ENCODE measurements at places on chromosomes 4 and X. TPM values are rescaled to one million over a fixed set of nuclear protein-coding genes. Genes with fewer than 3 reads are reported as not detected.

DNA sequence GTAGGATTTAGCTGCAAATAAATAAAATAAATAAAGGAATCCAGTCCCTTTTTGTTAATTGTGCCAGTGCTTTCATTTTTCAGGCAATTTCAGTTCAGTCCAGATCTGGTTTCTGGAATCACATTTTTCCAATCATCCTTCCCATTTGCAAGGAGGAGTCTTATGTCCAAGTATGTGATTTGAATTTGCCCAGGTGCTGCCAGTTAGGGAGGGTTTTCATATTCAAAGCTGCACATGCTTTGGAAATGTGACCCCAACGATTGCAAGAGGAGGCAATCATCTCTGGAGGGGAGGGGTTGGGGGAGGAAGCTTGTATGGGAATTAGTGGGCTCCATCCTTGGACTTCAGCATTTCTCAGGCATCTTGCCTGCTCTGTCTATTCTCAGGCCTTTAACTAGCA is 4.4 kb downstream of the PLAC1 start:
- no peak for DNase-seq
- H3K27me3 ChIP-seq: no peaks in the 10 kb centered on the region
- no peak overlapping the region for H3K4me3 ChIP-seq
- H3K27ac ChIP-seq: no peak overlapping the region
- no peaks in the 10 kb centered on the region for H3K4me1 ChIP-seq
- no peaks in the 10 kb centered on the region for H3K36me3 ChIP-seq

- H3K4me1 ChIP-seq: no peaks in the 10 kb centered on the region
- no peak overlapping the region for H3K27ac ChIP-seq
- H3K4me3 ChIP-seq: no peak overlapping the region
- no peaks in the 10 kb centered on the region for H3K27me3 ChIP-seq
Observed at GRCh38 chr4:159024266-159024665, 78.6 kb upstream of the RAPGEF2 start.

DNA sequence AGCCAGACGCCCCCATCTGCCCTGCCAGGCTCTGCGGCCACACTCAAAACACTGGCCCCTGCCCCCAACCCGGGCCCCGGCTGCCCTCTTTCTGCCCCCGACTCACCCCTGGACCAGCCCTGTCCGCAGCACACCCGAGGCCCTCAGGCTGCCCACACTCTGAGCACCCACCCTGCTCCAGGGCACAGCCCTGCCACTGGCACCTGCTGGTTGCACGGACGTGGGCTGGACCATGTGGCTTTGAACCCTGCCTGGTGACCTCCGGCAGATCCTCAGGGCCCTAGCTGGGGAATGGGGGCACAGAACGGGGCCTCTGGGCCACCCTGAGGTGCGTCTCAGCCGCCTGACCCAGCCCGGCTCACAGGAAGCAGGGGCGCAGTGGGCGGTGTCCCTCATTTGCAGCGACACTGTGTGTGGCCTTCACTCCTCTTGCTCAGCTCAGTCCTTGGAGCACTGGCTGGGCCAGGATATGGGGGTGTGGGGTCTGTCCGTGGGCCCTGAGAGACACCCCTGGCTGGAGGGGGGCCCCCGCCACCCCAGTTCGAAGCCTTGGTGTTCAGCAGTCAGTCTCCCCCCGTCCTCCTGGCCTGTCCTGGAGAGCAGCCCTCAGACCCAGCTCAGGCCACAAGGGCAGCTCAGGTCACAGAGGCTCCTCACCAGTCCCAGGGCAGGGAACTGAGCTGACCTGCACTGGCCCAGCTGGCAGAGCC is 73.2 kb downstream of the FAM53A start:
- no peaks in the 10 kb centered on the region for H3K27me3 ChIP-seq
- H3K27ac ChIP-seq: no peak overlapping the region
- no peaks in the 10 kb centered on the region for H3K36me3 ChIP-seq
- DNase-seq: no peak
- no peak overlapping the region for H3K4me3 ChIP-seq
- no peaks in the 10 kb centered on the region for H3K4me1 ChIP-seq

DNA sequence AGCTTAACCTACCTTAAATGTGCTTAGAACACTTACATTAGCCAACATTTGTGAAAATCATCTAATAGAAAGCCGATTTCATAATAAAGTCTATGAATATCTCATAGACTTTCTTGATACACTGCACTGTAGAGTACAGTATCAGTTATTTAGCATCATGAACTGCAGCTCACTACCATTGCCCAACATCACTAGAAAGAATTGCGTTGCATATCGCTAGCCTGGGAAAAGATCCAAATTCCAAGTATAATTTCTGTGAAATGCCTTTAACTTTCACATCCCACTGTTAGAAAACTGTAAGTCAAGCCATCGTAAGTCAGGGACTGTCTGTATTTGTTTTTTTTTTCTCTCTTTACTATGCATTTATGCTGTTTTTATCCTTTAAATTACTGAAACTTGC is 918.6 kb upstream of the PABPC4L start:
- no peak overlapping the region for H3K27ac ChIP-seq
- no peak overlapping the region for H3K4me3 ChIP-seq
- no peaks in the 10 kb centered on the region for H3K36me3 ChIP-seq

- H3K36me3 ChIP-seq: no peaks in the 10 kb centered on the region
- H3K4me3 ChIP-seq: no peak overlapping the region
- no peaks in the 10 kb centered on the region for H3K4me1 ChIP-seq
- no peak overlapping the region for H3K27ac ChIP-seq
- no peaks in the 10 kb centered on the region for H3K27me3 ChIP-seq
Observed at GRCh38 chr4:42150653-42151567, 1.5 kb downstream of the BEND4 start.

- H3K36me3 ChIP-seq: no peaks in the 10 kb centered on the region
- H3K4me1 ChIP-seq: no peaks in the 10 kb centered on the region
- no peak overlapping the region for H3K4me3 ChIP-seq
Observed at GRCh38 chr4:71832049-71832448, 48.2 kb upstream of the GC start.

DNA sequence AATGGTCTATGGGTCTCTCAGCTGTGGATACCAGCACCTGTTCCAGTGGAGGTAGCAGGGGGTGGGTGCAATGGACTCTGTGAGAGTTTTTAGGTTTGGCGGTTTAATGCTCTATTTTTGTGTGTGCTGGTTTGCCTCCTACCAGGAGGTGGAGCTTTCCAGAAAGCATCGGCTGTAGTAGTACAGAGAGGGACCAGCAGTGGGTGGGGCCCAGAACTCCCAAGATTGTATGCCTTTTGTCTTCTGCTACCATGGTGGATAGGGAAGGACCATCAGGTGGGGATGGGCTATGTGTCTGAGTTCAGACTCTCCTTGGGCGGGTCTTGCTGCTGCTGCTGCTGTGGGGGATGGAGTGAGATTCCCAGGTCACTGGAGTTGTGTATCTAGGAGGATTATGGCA is 557.2 kb upstream of the GRID2 start:
- no peaks in the 10 kb centered on the region for H3K36me3 ChIP-seq
- no peak overlapping the region for H3K4me3 ChIP-seq
- DNase-seq: no peak
- no peaks in the 10 kb centered on the region for H3K4me1 ChIP-seq
- no peak overlapping the region for H3K27ac ChIP-seq
- H3K27me3 ChIP-seq: no peaks in the 10 kb centered on the region

- no peaks in the 10 kb centered on the region for H3K4me1 ChIP-seq
- no peaks in the 10 kb centered on the region for H3K36me3 ChIP-seq
- H3K4me3 ChIP-seq: no peak overlapping the region
- no peaks in the 10 kb centered on the region for H3K27me3 ChIP-seq
- DNase-seq: no peak
Observed at GRCh38 chr4:186121057-186121456, 16.6 kb downstream of the FAM149A start.

GRCh38 chrX:53239474-53239873 is 14.5 kb upstream of the KDM5C start:
- H3K4me1 ChIP-seq: no peaks in the 10 kb centered on the region
- peak; percentile 76 for DNase-seq
- no peaks in the 10 kb centered on the region for H3K27me3 ChIP-seq

DNA sequence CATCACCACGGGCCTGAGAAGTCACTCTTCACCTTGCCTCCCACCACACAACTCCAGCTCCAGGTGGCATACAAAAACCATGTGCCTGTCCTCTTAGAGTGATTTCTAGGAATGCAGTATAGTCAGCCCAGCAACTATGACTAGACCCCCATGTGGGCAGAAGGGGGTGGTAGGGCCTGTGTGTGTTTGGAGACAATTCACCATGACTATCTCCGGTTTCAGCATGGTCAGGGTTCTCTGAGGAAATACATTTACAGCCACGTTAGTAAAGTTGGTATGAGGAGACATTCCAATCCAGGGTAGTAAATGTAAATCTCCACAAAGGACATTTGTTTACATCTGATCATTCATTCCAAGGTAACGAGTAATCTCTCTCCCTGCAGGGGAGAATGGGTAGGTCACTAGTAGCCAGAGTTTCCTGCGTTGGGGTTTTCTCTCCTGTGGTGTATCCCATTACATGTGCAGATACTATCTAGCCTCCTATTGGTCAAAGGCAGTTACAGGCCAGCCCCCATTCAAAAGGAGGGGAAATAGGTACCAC is 4.2 kb upstream of the MTMR1 start:
- H3K27me3 ChIP-seq: no peaks in the 10 kb centered on the region
- H3K4me3 ChIP-seq: no peak overlapping the region
- peaks cover 9% of the 10 kb centered on the region for H3K4me1 ChIP-seq

- H3K27ac ChIP-seq: no peak overlapping the region
- no peaks in the 10 kb centered on the region for H3K4me1 ChIP-seq
- no peak overlapping the region for H3K4me3 ChIP-seq
- H3K27me3 ChIP-seq: no peaks in the 10 kb centered on the region
- no peaks in the 10 kb centered on the region for H3K36me3 ChIP-seq
Observed at GRCh38 chr4:183304067-183304466, 16.0 kb downstream of the CLDN22 start.

GRCh38 chr4:2299794-2300193 is 37.9 kb upstream of the MXD4 start:
- no peak overlapping the region for H3K27ac ChIP-seq
- H3K4me1 ChIP-seq: peaks cover 19% of the 10 kb centered on the region
- no peaks in the 10 kb centered on the region for H3K27me3 ChIP-seq
- no peak for DNase-seq
- H3K4me3 ChIP-seq: no peak overlapping the region

GRCh38 chr4:23884261-23884660 is 5.6 kb downstream of the PPARGC1A start:
- H3K36me3 ChIP-seq: no peaks in the 10 kb centered on the region
- no peaks in the 10 kb centered on the region for H3K27me3 ChIP-seq
- no peaks in the 10 kb centered on the region for H3K4me1 ChIP-seq
- DNase-seq: no peak

DNA sequence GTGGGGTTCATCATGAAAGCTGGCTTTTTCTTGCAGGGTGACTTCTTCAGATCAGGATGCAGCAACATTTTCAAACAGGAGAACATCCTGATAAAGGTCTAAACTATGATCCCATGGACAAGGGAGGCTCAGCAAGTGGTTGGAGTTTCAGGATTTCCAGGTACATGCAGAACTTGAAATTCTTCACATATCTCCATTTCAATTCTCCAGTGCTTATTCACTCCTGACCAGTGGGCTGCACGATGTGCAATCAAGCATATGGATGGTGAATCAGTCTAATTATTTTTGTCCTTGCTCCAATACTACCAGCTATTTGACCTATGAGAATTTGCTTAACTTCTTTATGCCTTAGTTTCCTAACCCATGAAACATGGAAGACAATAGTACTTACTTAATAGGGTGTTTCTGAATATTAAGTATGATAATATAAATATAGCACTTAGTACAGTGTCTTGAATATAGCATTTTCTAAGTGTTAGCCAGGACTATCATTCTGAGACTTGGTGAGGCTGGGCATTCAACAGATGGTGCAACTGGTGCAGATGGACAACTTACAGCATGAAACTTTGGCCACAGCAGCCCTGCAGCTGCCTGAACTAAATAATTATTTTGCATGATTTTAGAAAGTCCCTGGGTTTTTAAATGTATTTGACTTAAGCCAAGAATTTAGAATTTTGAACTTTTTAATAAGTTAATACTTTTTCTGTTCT is 92.4 kb downstream of the HPGD start:
- H3K4me1 ChIP-seq: no peaks in the 10 kb centered on the region
- H3K4me3 ChIP-seq: no peak overlapping the region
- no peaks in the 10 kb centered on the region for H3K36me3 ChIP-seq
- no peaks in the 10 kb centered on the region for H3K27me3 ChIP-seq
- no peak for DNase-seq

DNA sequence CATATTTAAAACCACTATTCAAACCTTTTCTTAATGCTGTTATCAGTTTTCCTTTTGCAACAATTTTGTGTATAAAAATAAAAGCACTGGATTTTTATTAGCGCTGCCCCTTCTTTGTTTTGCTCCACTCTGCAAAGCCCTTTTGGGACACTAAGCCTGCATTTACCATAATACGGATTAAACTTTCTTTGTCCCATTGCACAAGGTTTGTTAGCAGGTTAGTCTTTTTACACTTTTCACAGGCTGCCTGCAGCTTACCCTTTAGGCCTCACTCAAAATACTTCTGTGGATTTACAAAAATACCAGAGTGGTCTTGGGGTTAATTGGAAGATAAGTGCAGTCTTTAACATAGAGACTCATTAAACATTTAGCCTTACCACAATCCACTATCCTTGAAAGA is 35.7 kb upstream of the MAB21L2 start:
- no peak overlapping the region for H3K27ac ChIP-seq
- no peak overlapping the region for H3K4me3 ChIP-seq
- no peaks in the 10 kb centered on the region for H3K27me3 ChIP-seq
- DNase-seq: no peak
- H3K36me3 ChIP-seq: no peaks in the 10 kb centered on the region
- H3K4me1 ChIP-seq: peaks cover 5% of the 10 kb centered on the region

Gene PDLIM3
- total RNA-seq: not detected

Gene TLR8
- not detected for total RNA-seq

Gene PRSS12
- not detected for total RNA-seq

Gene ADH7
- not detected for total RNA-seq

Gene PNMA5
- not detected for total RNA-seq
